Activated naive CD4-positive, alpha-beta T cell treated with anti-CD3 and anti-CD28 coated beads, Interleukin-2, amount 50 U/mL, for 72 hours (primary cell): ENCODE measurements at places on chromosomes 5 and 9. TPM values are rescaled to one million over a fixed set of nuclear protein-coding genes. Genes with fewer than 3 reads are reported as not detected.

The SNX18 gene
- 3.8 TPM for total RNA-seq

DNA sequence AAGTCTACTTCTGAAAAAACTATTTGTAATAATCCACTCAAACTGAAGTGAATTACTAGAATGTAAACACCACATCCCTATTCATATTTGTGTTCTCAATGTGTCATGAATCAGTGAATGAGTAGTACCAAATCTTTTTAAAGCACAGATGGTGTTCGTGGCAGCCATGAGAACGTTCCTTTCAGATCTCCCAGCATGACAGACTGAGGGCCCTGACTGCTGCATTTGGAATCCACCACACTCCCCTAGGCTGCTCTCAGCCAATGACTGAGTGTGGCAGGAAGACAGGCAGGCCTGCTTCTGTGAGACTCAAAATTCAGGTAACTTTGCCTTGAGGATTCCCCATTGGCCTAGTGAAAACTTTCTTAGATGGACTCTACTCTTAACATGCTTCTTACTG lies 10.9 kb upstream of the JMY start:
- DNase-seq, result no peak

The C8G gene
- 2.5 TPM for total RNA-seq

DNA sequence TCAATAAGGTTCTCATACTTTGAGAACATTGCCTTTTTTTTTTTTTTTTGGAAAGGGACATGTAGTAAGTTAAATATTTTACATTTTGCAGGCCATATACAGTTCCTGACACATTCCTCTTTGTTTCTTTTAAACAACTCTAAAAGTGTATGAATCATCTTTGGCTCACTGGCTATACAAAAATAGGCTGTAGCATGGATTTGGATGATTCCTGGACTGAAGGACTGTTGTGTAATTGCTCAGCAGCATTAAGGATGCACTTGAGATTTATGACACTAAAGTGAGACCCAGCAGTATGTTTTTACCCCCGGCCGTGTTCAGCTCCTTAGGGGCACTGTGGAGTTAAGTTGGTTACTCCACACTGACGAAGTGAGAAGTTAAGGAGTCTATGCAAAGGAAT lies 41.3 kb downstream of the VPS13A start:
- DNase-seq, result no peak

The SH3RF2 gene
- total RNA-seq, result not detected

- DNase-seq, result no peak
These were observed 88.1 kb downstream of the S1PR3 start for GRCh38 chr9:89079391-89079790.

The C6 gene
- not detected for total RNA-seq

- DNase-seq, result no peak
These were observed 75.0 kb upstream of the SLC1A3 start for GRCh38 chr5:36531401-36531800.

The ABO gene
- not detected for total RNA-seq

The CCNJL gene
- 0.07 TPM for total RNA-seq

DNA sequence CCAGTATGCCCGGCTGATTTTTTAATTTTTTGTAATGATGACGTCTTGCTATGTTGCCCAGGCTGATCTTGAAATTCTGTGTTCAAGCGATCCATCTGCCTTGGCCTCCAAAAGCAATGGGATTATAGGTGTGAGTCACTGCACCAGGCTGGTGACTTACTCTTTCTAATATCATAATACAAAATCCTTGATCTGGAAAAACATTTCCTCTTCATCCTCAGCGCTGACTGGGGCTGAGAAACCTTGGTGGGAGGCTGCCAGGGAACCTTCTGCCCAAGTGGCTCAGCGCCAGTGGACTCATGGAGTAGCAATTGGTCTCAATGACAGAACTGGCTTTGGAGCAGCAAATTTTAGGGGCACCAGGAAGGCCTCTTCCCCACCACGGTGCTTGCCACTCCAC lies 17.5 kb upstream of the SEMA4D start:
- DNase-seq, result no peak
